ENCODE measurements at places on chromosomes 4 and X.
A peak's percentile ranks its signal among the peaks of the same experiment; 100 is the strongest.

GRCh38 chr4:3489451-3489962 lies 26.4 kb downstream of the DOK7 start:
- no peak for DNase-seq

DNA sequence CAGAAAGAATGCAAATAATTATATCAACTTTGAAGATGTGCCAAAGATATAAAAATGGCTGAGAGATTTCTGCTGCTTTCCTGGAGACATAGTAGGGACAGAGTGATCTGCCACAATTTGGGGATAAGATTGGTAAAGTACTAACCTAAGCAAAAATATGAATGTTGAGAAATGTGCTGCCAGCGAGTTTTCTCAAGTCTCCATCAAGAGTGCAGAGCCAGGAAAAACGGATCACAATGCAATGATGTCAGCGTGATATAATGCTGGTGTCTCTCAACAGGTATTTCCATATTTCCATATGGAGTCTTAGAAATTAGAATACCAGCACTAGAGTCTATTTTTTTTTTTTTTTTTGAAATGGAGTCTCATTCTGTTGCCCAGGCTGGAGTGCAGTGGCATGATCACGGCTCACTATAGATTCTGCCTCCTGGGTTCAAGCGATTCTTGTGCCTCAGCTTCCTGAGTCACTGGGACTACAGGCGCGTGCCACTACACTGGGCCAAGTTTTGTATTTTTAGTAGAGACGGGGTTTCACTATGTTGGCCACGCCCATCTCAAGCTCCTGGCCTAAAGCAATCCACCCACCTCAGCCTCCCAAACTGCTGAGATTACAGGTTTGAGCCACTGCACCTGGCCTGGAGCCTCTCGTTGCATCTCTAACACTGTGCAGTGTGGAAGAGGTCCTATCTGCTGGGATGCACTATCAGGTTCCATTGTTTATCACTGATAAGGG lies 893.5 kb downstream of the TRIML1 start:
- DNase-seq: no peak

DNA sequence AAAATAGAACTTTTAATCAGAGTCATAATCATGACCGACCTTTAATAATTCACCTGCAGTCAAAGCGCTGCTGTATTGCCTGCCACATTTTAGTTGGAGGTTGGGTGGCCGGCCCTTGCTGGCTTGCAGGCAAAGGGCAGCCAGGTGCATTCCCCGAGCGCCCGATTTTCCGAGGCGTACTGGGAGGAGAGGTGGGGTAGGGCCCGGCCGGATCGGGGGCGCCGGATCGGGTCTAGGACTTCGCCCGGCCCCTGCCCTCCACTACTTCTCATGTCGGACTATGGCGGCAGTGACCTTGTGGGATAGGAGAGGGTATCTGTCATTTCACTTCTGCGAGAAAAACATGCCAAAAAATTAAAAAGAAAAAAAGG lies 2.5 kb upstream of the RS1 start:
- DNase-seq: no peak

GRCh38 chr4:83771113-83771705 lies 235.3 kb downstream of the GPAT3 start:
- peak; percentile 26 for DNase-seq

- DNase-seq: no peak
Measured at GRCh38 chr4:2847302-2847871, 3.7 kb downstream of the ADD1 start.

DNA sequence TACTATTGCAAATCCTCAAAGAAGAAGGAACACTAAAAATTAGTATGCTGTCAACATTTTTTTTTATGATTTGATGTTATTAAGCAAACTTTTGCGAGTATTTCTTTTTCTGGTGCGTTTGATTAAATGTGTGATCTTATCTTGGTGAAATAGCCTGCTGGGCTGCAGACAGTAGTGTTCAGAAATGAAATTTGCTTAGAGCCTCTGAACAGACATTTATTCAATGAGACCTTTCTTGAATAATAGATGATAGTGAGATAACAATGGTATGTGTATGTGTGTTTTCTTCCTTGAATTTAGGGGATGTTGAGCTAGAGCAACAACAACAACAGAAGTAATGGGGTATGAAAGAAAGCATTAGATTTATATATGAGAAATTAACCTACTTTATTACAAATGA lies 12.7 kb downstream of the ADGRL3 start:
- no peak for DNase-seq

DNA sequence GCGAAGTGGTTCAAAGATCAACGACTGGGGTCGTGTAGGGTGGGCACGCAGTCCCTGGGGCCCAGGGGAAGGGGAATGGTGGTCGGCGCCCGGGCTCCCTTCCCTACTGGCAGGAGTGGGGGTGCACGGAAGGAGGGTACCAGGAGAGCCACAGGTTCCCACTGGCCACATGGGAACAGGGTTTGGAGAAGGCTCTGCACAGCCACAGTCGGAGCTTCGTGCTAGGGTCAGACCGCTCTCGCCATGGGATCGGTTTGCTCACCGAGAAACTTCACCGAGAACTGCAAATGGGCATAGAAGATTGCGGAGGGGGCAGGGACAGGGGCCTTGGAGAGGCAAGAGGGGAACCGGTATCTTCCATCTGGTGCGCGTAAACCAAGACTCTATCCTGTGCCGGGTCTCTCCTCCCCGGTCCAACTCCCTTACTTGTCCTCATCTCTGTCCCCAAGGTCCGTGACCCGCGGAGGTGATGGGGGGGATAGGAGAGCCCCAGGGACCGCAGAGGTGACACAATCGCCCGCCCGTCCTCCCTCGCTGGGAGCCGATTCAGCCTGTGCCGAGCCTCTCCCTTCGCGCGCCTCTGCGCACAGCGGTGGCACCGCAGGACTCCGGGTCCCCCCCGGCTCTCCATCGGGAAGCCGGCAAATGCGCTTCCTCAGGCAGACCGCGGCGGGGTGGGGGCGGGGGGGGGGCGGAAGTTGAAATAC lies 1.0 kb downstream of the SCD5 start:
- DNase-seq: no peak

DNA sequence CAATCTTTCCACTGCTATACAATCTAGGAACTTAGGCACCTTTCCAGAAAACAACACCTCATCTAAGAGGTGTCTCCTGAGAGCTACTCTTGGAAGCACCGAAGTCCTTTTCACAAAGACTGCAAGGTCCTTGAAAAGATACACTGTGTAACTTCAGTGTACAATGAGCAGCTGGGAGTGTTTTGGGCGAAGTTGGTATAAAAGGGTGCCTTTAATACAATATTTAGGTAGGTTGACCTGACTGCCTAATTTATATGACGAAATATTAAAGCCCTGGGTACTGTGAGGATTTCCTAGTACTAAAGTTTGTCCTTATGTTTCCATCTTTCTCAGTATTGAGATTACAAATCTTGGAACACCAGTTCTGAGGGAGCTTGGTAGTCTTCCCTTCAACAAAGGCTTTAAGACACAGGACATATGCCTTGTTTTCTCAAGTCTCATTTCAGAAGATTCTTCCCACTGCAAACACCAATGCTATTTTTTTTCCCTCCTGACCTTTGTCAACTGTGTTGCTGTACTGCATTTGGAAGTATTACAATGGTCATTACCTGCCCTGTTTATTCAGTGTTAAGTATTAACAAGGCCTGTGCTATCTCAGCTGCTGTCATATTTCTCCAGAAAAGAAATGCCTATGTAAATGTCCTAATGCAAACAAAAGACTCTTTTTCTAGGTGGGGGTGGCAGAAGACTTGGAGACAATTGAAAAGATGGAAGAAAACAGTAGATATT lies 134.2 kb downstream of the MAML3 start:
- no peak for DNase-seq

DNA sequence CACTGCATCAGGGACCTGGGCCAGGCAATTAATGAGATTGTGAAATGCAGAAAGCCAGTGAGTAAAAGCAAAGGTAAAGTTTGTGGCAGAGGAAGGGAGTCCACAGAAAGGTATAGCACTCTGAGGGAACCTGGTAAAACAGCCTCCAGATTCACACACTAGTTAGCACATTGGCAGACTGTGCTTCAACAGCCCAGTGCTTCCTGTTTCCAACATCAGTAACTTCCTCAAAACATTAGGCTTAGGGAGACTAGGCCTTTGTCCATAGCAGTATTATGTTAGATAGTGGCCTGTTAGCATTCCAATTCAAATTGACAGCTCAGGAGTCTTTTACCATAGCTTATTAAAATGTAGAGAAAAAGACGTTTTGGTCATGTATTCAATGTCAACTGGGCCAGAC lies 582.6 kb upstream of the ACTRT1 start:
- no peak for DNase-seq

DNA sequence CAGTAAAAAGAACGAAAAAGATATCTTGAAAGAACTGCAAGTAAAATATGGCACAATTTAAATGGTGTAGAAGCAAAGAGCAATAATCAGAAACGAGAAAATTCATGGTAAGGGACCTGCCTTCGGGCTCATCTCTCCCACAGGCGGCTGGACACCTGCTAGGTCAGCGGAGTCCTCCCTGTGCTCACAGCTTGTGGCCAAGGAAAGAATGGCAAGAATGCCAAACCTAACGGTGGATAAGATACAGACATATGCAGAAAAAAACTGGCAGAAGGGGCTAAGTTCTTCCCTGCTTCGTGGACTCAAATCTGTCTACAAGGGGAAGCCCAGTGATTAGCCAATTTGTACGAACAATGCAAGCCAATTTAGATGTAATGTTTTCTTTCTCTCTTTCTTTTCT lies 152.1 kb upstream of the VCX start:
- no peak for DNase-seq

- no peak for DNase-seq
Measured at GRCh38 chr4:55269995-55270394, 76.0 kb upstream of the SRD5A3 start.

DNA sequence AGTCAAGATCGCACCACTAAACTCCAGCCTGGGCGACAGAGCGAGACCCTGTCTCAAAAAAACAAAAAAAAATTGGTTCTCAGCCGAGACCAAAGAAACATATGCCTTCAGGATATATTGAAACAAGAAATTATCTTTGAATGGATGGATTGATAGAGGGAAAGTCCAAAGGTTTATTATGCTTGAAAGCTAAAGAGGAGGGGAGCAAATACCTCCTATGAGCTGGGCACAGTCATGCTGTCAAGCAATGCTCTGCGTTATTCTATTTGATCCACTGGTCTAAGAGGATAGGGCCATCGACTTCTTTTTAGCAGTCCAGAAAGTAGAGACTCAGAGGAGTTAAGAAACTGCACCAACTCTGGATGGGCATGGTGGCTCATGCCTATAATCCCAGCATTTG lies 85.9 kb upstream of the SLC34A2 start:
- DNase-seq: no peak

DNA sequence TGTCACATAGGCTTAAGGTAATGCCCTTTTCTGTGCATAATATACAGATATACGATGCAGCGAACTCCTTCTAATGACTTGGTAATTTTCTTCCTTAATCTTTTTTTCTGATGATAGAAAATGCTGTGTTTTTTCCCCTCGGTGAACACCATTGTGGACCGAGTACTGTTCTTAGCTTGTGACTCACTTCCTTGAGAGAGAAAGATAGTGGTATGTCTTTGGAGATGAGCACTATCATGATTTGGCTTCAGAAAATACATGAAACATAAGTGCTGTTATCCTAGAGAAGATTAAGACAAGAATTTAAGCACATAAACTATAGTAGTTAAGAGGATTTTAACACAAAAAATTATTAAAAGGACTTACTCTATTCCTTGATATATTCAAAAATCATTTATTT lies 63.9 kb downstream of the RS1 start:
- no peak for DNase-seq

DNA sequence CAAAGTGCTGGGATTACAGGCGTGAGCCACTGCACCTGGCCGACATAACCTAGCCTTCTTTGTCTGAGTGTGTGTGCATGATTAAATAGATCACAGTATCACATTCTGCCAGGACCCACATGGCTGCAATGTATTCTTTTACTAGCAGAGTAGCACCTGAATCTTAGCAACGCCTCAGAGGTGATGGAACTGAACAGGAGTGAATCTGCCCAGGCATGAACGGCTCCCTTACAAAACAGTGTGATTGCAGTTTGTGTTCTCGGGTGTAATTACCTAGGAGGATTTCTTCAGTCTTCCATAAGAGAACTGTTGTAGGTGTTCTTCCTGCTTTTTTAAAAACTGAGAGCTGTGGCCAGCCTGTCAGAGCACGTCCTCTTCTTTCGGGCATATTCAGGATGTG lies 122.7 kb upstream of the STS start:
- no peak for DNase-seq

DNA sequence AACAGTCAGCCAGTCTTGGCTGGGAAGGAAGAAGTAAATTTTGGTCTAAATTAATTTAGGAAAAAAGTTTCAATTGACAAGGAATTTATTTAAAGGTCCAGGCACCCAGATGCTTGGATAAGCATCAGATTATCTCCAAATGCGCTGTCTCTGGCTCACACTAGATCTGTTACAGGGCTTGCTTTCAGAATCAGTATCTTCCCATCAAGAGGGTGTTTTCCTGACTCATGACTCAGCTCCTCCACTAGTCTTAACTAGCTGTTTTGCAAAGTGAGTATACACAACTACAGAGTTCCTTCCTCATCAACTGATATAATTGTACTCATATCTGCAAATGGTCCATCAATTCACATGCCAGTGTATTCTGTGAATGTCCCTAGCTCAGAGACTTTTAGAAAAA lies 482.1 kb upstream of the CPEB2 start:
- peak; percentile 8 for DNase-seq

DNA sequence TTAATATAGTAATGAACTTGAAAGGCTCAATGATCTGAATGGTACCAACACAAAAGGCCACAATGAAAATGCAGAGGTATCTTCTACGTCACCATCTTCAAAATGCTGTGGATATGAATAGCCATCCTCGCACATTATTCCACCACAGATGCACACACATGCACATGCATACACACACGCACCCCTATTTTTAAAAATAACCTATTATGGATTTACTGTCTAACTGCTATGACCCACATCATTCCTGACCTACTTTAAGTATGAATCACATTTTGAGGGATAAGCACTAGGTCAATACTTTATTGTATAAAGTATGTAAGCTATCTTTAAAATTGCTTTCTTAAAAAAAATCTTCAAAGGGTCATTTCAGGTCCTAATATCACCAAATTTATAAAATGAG lies 24.4 kb upstream of the CORIN start:
- DNase-seq: no peak

- no peak for DNase-seq
Measured at GRCh38 chr4:186699298-186699697, 24.4 kb downstream of the FAT1 start.

- no peak for DNase-seq
Measured at GRCh38 chr4:173001571-173001970, 167.0 kb upstream of the GALNT7 start.

DNA sequence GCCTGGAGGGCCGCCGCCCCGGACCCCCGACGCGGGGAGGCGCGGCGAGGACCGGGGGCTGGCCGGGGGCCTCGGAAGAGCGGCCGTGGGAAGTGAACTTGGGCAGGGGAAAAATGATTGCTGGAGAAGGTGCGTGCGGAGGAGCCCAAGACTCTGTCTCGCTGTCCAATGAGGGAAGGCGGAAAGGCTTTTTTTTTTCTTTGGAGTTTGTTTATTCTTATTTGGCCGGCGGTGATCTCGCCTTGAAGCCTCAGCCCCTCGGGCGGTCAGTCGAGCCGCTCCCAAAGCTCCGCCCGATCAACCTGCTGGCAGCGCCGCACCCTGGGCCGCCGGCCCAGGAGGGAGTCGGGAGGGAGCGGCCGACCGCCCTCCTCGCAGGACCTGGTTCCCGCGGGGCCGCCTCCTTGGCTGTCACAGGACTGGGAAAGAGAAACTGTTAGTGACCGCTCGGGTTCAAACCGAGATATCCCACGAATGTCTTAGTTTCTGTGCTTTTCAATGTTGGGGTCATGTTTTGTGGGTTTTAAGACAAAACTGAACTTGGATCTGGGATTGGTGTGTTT lies 2.5 kb downstream of the CPEB2 start:
- peak; percentile 55 for DNase-seq

- no peak for DNase-seq
Measured at GRCh38 chr4:141081921-141082395, 51.3 kb downstream of the RNF150 start.

Measured in common myeloid progenitor, CD34-positive (primary cell).